ENCODE measurements at places on chromosomes 13 and 19.

DNA sequence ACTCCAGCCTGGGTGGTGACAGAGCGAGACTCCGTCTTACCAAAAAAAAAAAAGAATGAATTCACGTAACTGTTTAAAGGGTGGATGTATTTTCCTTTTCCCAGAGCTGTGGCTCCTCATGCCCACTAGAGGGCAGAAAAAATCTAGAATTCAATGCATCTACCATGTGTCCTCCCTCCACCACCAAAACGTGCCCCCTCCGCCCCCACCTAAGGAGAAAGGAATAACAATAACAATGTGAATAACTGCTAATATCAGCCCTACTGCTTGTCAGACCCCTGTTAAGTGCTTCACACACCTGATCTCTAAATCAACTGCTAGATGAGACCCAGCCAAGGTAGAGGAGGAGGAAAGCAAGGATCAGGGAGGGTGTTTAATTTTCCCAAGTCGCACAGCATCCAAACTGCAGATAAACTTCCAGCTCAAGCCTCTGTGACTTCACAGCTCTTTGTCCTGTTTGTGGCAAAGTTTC lies 20.2 kb upstream of the PNMA8B start:
- no peak for DNase-seq

- no peak for DNase-seq
These were observed 56.8 kb upstream of the F7 start for GRCh38 chr13:113048766-113049165.

GRCh38 chr19:45881909-45882528 lies 3.9 kb downstream of the IRF2BP1 start:
- DNase-seq, result no peak

GRCh38 chr19:1452802-1453524 lies 3.0 kb downstream of the APC2 start:
- DNase-seq, result no peak

DNA sequence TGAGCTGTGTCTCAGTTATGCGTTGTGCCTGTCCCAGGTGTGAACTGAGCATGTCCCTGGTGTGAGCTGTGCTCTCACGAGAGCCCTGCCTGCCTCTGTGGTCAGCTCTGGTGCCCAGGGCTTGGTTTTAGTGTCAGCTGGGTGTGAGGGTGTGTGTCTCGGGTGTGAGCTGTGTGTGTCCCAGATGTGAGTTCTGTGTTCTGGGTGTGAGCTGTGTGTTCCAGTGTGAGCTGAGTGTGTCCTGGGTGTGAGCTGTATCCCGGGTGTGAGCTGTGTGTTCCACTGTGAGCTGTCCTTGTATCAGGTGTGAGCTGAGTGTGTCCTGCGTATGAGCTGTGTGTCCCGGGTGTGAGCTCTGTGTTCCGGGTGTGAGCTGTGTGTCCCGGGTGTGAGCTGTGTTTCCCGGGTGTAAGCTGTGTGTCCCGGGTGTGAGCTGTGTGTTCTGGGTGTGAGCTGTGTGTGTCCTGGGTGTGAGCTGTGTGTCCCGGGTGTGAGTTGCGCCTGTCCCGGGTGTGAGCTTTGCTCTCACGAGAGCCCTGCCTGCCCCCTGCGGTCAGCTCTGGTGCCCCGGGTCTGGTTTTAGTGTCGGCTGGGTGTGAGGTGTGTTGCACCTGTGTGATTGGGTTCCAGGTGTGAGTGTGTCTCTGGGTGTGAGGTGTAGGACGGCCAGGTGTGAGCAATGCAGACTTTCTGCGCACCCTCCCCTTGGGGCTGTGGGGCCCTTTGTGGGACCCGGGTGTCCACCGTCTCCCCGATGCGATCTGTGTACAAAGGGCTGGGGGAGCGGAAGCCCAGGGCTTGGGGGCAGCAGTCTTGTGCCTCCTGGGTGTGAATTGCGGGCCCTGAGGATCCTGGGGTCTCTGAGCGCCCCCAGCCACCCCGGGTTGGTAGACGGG lies 7.1 kb upstream of the PEAK3 start:
- DNase-seq, result no peak

DNA sequence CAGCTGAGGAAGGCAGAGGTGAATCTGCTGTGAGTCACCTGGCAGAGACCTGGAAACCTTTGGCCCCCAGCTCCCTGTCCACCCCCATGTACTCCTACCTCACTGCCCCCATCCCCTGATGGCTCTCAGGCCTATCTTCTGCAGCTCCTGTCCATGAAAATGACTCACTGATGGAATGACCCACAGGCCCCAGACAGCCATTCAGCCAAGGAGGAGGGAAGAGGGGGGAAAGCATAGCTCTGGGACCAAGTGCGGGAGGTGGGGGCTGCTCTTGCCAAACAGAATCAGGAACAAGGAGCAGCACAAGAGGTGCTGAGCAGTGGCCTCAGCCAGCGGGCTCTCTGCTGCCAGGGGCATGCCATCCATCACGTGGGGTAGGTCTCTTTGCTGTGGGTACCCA lies 111.4 kb upstream of the C1QTNF9B start:
- DNase-seq, result no peak

- DNase-seq, result no peak
These were observed 2.8 kb downstream of the ATP4A start for GRCh38 chr19:35560677-35561076.

DNA sequence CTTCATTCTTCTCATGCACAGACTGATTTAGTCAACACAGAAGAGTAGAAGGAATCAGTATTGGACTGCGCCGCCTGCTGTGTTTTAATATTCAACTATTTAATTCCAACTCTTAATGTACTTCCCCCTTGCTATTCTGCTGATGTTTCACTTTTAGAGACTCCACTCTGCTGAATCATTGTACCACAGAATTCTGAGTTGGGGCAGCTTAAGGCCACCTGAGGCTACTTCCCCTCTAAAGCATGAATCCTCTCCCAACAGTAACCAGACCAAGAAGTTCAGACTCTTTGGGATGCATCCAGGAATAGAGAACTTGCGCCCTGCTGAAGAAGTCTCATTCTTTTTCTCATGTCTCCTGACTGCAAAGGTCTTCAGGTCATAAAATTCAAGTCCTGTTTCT lies 708.8 kb downstream of the UQCRFS1 start:
- no peak for DNase-seq

DNA sequence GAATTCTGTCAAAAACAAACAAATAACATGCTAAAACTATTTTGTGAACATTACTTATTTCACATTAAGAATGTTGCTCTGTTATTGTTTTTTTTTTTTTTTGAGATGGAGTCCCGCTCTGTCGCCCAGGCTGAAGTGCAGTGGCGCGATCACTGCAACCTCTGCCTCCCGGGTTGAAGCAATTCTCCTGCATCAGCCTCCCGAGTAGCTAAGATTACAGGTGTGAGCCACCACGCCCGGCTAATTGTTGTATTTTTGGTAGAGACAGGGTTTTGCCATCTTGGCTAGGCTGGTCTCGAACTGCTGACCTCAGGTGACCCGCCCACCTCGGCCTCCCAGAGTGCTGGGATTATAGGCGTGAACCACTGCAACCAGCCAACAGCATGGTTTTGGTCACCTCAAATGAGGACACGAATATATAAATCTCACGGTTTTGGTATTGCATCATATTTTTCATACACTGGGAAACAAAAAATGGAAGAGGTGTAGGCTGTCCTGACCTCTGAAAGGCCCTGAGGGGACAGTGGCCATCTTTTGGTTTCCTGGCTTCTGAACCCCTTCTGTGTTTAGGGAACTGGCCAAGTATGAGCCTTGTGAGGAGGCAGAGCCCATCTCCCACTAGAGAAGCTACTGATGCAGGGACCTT lies 25.5 kb downstream of the GPR42 start:
- no peak for DNase-seq

DNA sequence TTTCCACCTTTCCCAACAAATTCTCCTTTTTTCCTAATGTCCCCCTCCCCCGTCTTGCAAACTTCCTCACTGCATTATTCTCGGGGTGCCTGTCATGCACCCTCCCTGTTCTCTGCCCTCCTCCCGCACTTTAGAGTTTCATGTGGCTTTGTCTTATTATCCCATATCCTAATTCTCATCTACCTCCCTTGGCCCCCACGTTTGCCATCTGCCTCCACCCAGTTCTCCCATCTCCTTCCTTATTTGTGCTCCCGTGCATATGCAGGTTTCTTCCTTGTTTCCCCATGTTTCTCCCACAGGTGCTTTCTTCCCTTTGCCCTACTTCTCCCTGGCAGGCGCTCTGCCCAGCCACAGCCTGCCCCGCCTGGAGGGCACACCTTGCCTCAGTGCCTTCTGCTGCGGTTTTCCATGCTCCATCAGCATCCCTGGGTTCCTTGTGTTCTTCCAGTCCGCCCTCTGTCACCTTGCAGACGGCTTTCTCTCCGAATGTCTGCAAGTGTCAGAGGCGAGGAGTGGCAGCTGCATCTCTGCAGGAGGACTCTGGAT lies 1.5 kb downstream of the SPATA13 start:
- DNase-seq, result no peak

DNA sequence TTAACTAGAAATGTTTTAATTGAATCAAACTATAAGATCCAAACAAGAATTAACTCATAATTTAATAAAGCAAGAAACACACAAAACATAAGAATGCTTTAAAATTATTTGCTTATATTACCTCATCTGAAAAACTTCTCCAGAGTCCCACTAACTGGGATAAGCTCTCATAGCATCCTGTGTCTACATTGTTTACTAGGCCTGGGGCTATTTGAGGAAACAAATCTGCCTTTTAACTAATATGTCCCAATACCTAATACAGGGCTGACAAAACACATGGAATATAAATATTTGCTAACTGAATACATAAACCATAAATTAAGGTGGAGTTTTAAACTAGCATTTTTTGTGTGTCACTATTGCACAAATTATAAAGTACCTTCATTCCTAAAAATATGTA lies 1399.8 kb upstream of the SLC10A2 start:
- DNase-seq, result no peak

DNA sequence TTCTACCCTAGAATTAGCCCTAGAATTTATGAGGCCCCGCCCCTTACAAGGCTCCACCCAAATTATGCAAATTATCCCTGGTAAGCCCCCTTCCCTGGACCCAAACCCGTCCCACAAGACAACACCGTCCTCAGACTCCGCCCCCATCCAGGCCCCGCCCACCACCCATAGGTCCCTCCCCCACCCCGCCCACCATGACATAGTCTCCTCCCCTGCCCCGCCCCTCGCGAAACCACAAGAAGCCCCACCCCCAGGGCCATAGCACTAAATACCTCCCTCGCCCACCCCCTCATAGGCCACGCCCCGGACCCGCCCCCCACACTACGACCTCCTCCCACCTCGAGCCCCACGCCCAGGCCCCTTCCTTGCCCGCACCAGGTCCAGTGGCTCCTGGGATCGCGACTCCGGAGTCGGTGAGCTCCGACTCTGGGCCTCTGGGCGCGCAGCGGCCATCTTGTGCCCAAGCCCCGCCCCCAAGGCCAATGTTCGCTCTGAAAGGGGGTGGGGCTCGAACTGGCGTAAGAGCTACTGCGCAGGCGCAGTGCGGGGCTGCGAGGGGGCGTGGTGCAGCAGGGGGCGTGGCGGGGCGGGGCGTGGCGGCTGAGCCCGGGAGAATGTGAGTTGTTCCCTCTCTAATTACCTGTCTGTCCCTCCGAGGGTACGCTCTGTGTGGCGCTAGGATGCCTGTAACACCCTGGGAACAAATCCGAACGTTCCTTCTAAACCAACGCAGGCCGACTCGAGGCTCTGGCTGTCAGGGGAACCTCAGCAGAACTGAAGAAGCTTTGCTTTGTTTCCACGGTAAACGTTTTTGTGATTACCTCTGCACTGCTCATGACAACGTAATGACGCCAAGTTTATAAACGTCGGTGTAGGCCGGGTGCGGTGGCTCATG lies at the start of gene ZNF784:
ZNF784 (minus strand) TSS at position 458 of the 895 bp plus-strand sequence; CDS start at position 453, 5 bp downstream.
- peak; percentile 97 for DNase-seq
